ENCODE measurements at places on chromosomes 3 and 15. TPM values are rescaled to one million over a fixed set of nuclear protein-coding genes. Genes with fewer than 3 reads are reported as not detected.

The TBC1D2B gene
- 21.7 TPM for total RNA-seq

The CORO2B gene
- 0.19 TPM for total RNA-seq

The TM4SF4 gene
- total RNA-seq: not detected

The EHHADH gene
- total RNA-seq: 6.3 TPM

The IL17RB gene
- 0.57 TPM for total RNA-seq

The COX17 gene
- total RNA-seq: 33.9 TPM

The CCDC39 gene
- not detected for total RNA-seq

The ROPN1 gene
- not detected for total RNA-seq

The ANKDD1A gene
- 7.8 TPM for total RNA-seq

The DISP2 gene
- total RNA-seq: under 0.01 TPM

The SLC22A13 gene
- total RNA-seq: not detected

The TMOD2 gene
- 9.0 TPM for total RNA-seq

The RCCD1 gene
- total RNA-seq: 9.9 TPM

The CHP1 gene
- 241 TPM for total RNA-seq

The RBP2 gene
- total RNA-seq: not detected

The ZNF385D gene
- 0.18 TPM for total RNA-seq

The RETNLB gene
- total RNA-seq: not detected

The RNU5B-1 gene
- not detected for total RNA-seq

The GRM2 gene
- 0.04 TPM for total RNA-seq

The CKMT1B gene
- 69.3 TPM for total RNA-seq

The SCN11A gene
- total RNA-seq: 0.04 TPM

The PPP1R14D gene
- total RNA-seq: not detected

The TRH gene
- not detected for total RNA-seq

The PP2D1 gene
- not detected for total RNA-seq

The DPPA2 gene
- not detected for total RNA-seq

The DOCK3 gene
- total RNA-seq: 1.7 TPM
